ENCODE measurements at places on chromosomes 12 and 14.
A peak's percentile ranks its signal among the peaks of the same experiment; 100 is the strongest.

GRCh38 chr14:31024010-31024480 is 1.4 kb upstream of the AP4S1 start:
- no peak for DNase-seq

DNA sequence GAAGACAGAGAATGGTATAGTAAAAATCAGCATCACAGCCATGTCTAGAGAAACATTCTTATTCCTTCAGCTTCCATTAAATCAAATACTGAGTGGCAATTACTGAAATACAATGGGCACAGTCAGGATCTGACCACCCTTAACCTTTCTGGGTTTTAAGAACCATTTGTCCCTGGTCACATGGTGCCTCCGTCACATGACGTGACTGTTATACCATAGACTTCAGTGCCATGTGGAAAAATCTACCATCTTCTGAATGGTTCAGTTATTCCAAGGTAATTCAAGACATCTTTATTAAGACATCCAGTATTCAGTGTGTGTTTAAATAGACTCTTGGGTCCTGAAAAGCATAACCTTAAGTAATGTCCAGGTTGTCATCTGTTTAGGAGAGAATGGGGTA is 553.1 kb upstream of the FLRT2 start:
- DNase-seq: no peak

GRCh38 chr14:50018201-50018932 is 98.0 kb downstream of the VCPKMT start:
- DNase-seq: no peak

GRCh38 chr14:33287189-33287588 is 348.5 kb downstream of the NPAS3 start:
- DNase-seq: no peak

DNA sequence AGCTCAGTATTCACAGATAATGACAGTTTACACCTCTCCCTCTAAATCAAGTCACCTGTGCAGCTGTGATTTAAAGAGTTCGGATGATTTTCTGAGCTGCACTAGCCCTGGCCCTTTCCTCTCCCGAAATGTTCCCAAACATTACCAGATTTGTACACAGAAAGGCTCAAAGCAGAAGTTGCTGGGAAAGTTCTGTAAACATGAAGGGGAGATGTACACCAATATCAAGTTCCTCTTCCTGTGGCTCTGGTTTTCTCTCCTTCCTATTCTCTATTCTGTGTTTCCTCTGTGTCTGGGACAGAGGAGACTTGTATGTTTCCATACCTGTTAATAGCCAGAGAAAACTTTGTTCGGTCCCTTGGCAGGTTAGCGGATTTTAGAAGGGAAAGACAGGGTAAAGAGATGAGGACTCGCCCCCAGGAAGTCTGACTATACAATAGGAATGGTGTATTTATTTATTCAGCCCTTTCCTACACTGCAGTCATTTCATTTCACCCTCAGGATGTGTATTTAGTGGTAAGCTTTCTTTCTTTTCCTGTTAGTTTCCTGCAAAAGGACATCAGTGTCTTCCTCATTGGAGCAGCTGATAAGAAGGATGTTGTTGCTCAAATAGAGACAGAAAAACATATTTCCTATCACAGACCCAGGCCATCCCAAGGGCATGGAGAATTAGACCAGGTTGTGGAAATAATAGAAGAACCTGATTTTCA is 7.6 kb upstream of the NUMB start:
- DNase-seq: no peak

DNA sequence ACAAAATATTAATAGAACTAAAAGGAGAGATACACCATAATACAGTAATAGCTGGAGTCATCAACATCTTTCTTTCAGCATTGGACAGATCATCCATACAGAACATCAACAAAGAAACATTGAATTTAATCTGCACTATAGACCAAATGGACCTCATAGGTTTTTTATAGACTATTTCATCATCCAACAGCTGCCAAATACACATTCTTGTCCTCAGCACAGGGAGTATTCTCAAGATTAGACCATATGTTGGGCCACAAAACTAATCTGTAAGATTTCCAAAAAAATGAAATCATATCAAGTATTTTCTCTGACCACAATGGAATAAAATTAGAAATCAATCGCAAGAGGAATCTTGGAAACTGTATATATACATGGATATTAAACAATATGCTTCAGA is 86.9 kb downstream of the FSCB start:
- no peak for DNase-seq

GRCh38 chr12:12499909-12500604 is 62.6 kb downstream of the DUSP16 start:
- DNase-seq: no peak

DNA sequence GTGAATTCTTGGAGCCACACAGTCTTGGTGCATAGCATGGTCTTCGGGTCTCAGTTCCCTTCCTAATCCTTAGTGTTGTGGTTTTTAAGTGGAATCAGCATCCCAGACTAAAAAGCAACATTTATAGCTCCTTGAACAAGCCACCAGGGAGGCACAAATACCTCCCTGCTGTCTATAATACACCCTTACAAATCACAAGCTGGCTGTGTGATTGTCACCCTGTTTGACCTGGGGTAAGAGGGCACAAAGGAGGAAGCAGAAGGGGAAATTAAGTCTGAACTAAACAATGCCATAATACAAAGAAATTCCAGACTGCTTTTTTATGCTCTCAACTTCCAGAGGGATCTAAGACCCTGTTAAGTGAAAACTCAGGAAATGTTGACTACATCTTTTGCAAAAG is 7.7 kb upstream of the MMP19 start:
- no peak for DNase-seq

GRCh38 chr12:46292754-46293402 is 24.0 kb upstream of the SLC38A1 start:
- DNase-seq: no peak

- no peak for DNase-seq
Measured at GRCh38 chr14:72186523-72186922, 254.3 kb downstream of the RGS6 start.

- no peak for DNase-seq
Measured at GRCh38 chr14:75630695-75631452, 29.8 kb downstream of the ERG28 start.

GRCh38 chr14:71287567-71287966 is 380.3 kb downstream of the PCNX1 start:
- DNase-seq: no peak

GRCh38 chr12:69239922-69240630 is 707 bp downstream of the CPSF6 start:
- DNase-seq: peak; percentile 11

- no peak for DNase-seq
Measured at GRCh38 chr14:80211153-80212022, at the start of gene DIO2. Gene DIO2, minus strand, starts transcription at chr14:80211504. Its CDS starts 32 bp downstream, at chr14:80211472.

GRCh38 chr14:96639550-96639949 is 137.4 kb downstream of the PAPOLA start:
- no peak for DNase-seq

DNA sequence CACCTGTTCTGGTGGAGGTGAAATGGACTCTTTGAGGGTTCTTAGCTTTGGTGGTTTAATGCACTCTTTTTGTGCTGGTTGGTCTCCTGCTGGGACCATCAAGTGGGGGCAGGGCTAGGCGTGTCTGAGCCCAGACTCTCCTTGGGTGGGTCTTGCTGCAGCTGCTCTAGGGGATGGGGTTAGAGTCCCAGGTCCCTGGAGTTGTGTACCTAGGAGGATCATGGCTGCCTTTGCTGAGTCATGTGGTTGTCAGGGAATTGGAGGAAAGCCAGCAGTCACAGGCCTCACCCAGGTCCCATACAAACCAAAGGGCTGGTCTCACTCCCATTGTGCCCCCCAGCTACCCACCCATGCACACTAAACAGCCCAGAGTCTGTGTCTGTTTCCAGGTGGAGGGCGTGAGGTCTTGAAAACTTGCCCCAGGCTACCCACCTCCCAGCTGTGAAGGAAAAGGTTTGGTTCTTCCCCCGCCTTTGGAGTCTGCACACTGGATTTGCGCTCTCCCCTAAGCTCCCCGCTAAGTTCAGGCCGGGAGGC is 387.7 kb downstream of the TMTC2 start:
- no peak for DNase-seq

GRCh38 chr12:130013771-130014484 is 110.1 kb upstream of the TMEM132D start:
- DNase-seq: no peak

DNA sequence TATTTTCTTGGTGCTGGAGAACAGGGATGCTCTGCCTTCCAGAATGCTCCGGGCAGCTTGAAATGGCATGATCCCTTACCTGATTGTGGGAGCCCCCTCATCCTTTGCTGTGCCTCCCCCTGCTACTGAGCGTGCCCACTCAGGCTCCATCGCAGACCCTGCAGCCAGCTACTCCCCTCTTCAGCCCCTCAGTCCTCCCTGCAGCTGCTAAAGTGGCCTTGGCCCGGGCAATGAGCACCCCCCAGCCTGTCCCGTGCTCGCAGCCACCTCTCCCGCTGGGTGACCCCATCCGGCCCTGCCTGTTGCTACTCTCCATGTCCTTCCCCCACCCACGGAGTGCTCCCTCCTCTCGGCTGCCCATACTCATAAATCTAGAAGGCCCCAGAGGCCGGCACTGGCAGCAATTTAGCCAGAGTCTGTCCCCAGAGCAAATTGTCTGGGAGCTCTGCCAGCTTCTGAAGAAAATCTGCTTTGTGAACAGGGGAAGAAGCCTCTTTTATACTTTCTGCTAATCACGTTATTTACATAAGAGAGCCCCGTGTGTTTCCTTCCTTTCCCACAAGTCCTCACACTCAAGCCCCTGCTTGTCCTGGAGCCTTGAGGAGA is 143.7 kb upstream of the FRMD6 start:
- no peak for DNase-seq

DNA sequence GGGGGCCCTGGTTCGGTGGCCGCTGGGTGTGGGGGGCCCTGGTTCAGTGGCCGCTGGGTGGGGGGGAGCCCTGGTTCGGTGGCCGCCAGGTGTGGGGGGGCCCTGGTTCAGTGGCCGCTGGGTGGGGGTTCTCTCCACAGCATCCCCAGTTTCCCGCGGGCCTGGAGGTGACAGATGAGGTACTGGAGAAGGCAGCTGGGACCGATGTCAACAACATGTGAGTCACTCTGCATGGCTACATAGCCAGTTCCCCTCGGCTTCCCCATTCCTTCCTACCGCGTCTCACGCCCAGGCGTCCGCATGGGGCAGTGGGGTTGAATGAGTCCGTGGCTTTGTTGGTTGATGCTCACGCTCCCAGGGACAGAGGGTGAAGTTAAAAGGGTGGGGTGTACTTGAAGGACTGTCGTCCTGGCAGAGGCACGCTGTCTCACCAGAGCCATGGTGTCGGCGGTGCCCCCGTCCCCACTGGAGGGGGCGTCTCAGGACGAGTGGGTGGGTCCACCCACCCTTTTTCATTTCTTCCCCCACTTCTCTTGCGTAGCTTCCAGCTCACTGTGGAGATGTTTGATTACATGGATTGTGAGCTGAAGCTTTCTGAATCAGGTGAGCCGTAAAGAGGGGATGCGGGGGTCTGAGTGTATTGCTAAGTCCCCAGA is 15.6 kb downstream of the HIP1R start:
- DNase-seq: no peak

DNA sequence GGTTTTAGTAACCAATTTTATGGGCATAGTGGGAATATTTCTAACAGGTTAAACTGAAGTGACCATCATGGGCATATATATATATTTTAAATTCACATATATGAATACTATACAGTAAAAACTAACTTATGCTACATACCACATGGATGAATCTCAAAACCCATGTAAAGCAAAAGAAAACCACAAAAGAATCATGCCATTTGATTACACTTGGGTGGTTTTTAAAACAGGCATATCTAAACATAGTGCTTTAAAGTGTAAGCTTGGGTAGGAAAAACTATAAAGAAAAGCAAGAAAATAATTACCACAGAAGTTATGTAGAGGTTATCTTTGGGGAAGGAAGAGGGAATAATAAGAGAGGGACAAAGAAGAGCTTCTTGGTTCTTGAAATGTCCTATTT is 326.1 kb downstream of the NAV3 start:
- DNase-seq: no peak

DNA sequence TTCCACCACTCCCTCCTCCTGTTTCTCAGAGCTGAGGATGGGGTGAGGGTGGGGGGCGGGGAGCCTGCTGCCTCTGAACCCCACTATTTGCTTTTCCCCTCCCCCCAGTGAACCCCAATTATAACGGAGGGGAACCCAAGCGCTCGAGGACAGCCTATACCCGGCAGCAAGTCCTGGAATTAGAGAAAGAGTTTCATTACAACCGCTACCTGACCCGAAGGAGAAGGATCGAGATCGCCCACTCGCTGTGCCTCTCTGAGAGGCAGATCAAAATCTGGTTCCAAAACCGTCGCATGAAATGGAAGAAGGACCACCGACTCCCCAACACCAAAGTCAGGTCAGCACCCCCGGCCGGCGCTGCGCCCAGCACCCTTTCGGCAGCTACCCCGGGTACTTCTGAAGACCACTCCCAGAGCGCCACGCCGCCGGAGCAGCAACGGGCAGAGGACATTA is 1.1 kb downstream of the HOXC4 start:
- DNase-seq: no peak

DNA sequence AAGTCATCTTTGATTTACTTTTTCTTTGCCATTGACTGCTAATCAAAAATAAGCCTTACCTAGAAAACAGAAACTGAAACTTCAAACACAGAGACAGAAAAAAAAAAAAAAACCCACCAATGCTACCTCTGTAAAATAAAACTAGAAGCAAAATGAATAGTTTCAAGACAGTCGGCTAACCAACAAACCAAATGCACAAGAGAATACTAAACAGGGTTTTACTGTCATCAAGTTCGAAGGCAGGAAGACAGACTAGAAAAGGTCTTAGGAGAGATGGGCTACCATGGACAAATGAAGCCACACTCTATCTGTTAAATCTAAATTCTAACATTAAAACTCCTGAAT is 59.5 kb downstream of the SEL1L start:
- no peak for DNase-seq

- DNase-seq: no peak
Measured at GRCh38 chr12:52539083-52539820, 13.7 kb downstream of the KRT71 start.

GRCh38 chr12:63086149-63086915 is 64.7 kb downstream of the AVPR1A start:
- DNase-seq: no peak

DNA sequence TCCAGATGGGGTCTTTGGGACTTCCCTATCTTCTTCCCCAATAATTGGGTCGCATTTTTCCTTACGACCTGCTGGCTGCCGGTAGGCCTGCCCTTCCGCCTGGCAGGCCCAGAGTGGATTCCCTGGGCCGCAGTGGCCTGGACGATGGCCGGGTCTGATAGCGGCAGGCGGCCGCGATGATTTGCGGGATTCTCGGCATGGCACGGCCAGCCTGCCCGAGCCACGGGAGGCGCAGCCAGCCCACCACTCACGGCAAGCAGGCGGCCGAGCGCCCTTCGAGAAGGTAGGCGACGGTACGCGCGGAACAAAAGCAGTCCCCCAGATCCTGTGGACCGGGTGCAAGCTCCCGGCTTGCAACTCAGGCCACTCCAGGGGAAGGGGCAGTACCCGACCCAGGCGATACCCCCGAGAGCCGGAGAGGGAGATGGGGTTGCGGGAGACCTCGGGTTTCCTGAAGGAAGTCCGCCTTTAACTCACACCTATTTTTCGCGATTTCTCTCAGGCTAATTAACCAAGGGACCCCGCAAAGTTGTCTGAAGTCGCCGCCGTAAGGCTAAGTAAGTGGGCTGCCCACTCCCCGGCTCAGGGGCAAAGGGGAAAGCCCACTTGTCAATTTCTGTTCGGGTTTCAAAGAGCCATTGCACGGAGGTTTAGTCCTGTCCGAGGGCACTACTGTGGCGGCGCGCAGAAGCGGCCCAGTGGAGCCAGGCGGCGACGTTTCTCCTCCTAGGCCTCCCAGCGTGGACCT is 1.4 kb upstream of the GSC start:
- no peak for DNase-seq
